Neural crest cell (in vitro differentiated cells): ENCODE measurements at places on chromosomes 3 and 15. TPM values are rescaled to one million over a fixed set of nuclear protein-coding genes. Genes with fewer than 3 reads are reported as not detected.

- peak; percentile 72 for DNase-seq
These were observed 6.0 kb downstream of the ONECUT1 start for GRCh38 chr15:52783929-52784798.

DNA sequence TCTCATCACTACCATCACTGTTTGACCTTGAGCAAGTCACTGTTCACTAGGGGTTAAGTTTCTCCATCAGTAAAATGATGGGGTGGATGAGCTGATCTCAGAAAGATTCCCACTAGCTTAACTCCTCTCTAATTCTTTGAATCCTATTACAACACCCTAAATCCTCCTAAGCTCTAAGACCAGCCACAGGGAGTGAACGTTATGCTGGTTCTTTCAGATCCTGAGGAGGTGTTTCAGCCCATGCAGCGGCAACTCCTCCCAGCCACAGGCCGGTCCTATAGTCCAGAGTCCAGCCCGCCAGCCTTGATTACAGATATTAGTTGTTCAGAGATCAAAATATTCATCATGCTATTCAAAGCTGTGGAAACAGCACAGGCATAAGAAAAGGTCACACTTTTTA lies 15.1 kb downstream of the MB21D2 start:
- DNase-seq: no peak

GRCh38 chr15:46636206-46636605 lies 1001.4 kb downstream of the SQOR start:
- DNase-seq: no peak

DNA sequence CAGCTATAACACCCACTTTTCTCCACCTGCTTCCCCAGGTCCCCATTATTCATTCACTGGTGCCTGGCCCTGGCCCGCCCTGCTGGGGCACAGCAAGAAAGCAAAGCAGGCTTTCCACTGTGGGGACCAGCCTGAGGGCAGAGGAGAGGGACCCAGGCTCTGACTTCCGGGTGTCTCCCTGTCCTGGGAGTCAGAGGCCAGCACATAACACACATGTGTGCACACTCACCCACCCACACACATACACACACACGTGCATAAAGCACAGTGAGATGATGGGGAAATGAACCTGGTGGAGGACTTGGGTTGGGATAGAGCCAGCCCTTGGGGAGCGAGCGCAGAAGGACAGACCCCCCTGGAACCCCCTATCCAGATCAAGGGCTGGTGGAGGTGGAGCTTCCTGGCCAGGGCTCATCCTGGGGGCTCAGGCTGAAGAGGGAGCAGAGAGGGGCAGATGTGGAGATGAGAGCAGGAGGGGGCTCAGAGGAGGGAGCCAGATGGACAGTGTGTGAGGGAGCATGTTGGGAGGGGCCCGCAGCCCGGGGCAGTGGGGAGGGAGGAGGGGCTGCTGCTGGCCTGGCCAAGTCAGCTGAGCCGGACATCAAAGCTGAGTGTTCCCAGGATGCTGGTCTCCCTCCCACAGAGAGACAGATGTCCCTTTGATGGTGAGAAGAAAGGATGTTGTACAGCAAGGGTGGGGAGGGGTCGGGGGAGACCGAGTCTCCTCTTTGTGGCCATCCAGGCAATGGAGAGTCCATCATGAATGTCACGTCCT lies 78.2 kb downstream of the LINGO1 start:
- DNase-seq: peak; percentile 62

DNA sequence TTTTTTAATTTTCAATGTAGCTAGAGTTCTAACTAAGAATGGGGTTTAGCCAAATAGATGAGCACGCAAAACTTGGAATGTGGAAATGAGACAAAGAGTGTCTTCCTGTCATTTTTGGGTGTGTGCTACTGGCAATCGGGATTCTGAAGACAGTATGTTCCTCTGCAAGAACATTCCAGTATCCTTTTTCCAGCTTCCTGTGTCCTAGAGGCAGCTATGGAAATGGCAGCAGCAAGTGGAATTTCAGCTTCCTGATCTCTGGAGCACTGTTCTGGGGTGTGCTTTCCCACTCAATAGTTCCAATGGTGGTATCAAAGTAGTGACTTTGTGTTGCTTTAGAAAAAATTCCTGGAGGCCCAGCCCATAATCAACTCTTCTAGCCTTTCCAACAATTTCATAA lies 642.9 kb upstream of the KCNMB2 start:
- no peak for DNase-seq

GRCh38 chr3:156150434-156151066 lies 30.2 kb downstream of the KCNAB1 start:
- peak; percentile 34 for DNase-seq

Gene SKOR1
- 0.36 and 0.49 TPM in 2 replicates for total RNA-seq

Gene MESP2
- total RNA-seq: 0.36 and 0.42 TPM in 2 replicates
